ENCODE measurements at places on chromosomes 2 and 18.

GRCh38 chr2:85887566-85888019, 1.2 kb downstream of the ST3GAL5 start:
- no peak for DNase-seq

- no peak for DNase-seq
Observed at GRCh38 chr2:65293376-65293775, 65.7 kb downstream of the ACTR2 start.

DNA sequence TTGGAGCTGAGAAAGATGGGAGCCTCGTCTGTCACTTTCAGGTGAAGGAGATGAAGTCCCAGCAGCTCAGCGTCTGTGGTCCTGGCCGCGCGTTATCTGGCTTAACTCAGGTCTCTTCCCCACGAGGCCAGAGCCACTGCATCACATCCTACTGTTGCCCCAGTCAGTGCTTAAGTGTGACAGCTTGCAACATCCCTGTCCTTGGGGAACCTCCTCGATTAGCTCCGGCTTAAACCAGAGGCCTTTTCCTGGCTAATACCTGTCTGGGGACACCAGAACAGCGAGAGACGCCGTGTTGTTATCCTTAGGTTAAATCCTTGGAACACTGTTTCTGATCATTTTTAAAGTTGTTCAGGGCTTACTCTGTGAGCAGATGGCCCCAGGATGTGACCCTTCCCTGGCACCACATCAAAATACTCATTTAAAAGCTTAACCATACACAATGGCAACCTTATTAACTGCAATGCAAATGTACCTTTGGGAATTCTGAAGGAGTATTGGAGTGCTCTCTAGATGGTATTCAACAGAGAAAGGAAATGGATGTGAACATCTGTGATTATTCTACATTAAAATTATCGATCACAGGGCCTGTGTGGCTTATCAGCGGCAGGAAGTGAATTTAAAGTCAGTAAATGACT, 61.2 kb upstream of the SPP2 start:
- no peak for DNase-seq

GRCh38 chr2:119049968-119050704, 108.1 kb downstream of the MARCO start:
- no peak for DNase-seq

GRCh38 chr2:64401529-64401880, 52.5 kb upstream of the LGALSL start:
- no peak for DNase-seq

- no peak for DNase-seq
Observed at GRCh38 chr2:164737612-164738081, 104.0 kb downstream of the COBLL1 start.

DNA sequence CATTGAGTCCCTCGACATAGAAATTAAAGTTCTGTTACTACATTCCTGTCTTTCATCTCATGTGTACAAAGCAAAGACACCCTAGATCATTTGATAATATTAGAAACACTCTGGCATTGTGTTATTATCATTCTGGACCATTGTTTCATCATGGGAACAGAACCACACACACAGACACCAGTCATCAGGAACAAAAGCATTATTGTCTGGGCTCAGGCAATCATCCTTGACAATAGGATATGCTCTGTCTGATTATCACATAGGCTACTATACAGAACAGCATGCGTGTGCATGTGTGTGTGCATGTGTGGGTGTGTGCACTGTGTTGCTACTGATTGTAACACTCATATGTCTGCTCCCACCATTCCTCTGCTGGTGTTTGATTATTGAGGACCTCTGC, 242.5 kb downstream of the SH3BP4 start:
- no peak for DNase-seq

DNA sequence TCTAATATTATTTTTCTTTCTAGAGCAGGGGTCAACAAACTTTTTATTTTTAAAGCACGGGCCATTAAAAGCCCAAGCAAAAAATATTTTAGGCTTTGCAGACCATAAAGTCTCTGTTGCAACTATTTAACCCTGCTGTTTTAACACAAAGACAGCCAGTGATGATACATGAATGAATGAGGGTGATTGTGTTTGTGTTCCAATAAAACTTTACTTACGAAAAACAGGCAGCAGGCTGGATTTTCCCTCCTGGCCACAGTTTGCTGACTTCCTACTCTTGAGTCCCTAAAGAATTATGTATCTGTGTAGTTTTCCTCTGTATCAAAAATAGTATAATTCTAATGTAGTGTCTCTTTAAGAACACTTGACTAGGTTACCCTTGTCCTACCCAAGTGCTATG, 402.0 kb downstream of the ADCYAP1 start:
- no peak for DNase-seq

GRCh38 chr2:5798084-5798483, 105.9 kb downstream of the SOX11 start:
- DNase-seq: no peak

DNA sequence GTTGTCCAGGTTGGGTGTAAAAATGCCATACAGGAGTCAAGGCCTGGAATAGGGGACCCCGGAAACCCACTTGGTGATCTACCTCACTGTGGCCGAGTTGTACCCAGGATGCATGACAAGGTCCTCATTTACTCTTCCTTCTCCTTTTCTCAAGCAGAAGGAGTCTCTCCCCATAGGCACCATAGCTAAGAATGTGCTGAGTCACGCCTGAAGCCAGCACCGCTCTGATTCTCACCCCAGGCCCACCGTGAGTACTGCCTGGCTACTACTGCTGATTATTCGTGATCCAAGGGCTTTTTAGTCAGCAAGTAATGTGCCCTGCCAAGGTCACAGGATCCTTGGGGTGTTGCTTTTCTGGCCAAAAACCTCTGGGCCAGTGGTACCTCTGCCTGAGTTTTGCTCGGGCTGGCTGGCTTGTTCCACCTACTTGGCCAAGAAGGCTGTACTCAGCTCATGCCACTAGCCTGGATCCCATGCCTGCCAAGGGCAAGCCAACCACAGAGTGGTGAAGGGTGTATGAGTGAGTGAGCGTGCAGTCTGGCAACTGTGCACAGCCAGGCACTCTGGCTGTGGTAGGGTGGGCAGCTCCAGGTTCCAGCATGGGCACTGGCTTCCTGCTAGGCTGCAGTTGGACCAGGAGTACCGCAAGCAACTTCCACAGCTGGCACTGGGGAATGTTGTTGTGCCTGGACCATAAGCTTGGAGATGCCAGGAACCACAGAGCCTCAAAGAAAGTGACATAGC, 650.1 kb upstream of the VRK2 start:
- DNase-seq: no peak

- no peak for DNase-seq
Observed at GRCh38 chr2:69386360-69386759, 667 bp downstream of the GFPT1 start.

DNA sequence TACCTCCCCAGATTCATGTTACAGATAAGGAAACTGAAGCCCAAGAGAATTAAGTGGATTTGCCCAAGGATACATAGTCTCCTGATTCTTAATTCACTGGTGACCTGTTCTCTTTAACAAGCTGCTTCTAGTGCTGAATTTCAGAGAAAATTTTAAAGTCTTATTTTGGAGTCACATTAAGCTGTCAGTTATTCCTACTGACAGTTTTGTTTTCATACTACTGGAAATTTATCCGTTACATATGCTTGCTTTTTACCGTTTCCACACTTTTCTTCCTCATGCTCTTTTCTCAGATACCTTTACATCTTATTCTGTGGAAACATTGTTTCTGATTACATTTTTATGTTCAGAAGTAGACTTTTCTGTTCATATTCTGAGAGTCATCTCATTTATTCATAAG, 1.3 kb downstream of the MOB4 start:
- DNase-seq: no peak

DNA sequence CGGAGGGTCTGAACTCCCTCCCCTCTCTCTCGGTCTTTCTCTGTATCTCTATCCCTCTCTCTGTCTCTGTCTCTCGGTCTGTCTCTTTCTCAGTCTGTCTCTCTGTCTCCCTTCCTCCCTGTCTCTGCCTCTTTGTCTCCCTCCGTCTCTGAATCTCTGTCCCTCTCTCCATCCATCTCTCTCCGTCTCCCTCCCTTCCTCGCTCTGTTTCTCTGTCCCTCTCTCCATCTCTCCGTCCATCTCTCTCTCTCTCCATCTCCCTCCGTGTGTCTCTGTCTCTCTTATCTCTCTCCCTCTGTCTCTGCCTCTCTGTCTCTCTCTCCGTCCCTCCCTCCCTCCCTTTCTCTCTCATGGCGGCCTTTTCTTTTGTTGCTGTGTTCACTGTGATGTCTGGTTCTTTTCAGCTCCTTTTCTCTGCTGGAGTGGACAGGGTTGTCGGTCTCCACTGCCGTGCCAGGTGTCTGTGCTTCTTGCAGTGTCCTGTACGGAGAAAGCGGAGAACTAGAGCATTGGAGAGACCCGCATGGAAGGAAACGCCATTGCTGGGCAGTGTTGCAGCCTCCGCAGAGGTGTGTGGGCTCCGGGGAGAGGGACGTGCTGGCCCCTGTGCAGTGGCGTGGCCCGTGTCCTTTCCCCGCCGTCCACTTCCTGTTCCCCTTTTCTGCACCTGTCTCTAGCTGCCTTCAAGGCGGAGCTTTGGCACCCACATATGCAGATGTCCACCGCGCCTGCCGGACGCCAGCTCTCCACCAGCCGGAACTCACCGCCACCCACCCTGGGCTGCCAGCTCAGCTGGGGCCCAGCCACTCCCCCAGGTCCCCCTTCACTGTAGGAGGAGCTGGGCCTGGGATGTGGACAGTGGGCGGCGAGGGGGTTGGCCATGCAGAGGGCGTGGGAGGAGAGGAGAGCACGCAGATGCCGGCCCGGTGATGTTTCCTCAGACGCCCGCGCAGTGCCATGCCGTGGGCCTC, 113.1 kb downstream of the NFATC1 start:
- DNase-seq: no peak

DNA sequence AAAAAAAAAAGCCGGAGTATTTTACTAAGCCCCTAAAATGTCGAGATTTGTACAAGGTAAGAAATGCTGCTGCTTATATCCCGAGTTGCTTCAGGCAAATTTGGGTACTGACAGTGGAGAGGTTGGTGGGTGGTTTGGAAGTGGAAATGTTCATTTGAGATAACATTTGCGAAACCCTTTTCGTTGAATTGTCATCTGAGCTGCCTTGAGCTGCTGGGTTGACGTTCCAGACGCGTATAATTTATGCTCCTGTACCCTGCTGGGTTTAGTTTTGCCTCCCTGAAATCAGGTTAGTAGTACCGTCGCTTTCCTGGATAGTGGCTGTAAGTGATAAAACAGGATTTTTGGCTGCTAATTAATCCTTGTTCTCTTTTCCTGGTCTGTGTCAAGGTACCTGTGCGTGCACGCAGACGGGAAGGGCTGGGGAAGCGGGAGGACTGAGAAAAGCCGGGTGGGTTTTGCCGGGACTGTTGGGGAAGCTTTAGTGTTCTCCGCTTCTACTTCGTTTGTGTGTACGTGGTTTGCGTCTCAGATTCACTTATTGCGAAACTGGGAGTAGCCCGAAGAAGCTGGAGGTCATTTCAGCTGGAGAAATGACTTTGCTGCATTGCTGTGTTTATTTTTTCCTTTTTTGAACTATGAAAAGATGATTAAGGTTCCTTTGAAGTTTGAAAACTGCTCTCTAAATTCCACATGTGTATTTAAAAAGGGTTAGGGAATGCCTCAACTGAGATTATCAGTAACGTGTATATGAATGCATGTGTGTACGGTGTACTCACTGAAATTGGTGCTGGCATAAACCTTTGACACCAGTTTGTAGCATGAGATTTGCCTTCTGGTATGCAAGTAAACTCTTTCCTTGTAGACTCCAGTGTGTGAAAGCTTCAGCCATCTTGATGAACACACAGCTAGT, 709 bp downstream of the UGP2 start:
- no peak for DNase-seq

GRCh38 chr2:155026651-155027174, 328.2 kb downstream of the KCNJ3 start:
- no peak for DNase-seq

DNA sequence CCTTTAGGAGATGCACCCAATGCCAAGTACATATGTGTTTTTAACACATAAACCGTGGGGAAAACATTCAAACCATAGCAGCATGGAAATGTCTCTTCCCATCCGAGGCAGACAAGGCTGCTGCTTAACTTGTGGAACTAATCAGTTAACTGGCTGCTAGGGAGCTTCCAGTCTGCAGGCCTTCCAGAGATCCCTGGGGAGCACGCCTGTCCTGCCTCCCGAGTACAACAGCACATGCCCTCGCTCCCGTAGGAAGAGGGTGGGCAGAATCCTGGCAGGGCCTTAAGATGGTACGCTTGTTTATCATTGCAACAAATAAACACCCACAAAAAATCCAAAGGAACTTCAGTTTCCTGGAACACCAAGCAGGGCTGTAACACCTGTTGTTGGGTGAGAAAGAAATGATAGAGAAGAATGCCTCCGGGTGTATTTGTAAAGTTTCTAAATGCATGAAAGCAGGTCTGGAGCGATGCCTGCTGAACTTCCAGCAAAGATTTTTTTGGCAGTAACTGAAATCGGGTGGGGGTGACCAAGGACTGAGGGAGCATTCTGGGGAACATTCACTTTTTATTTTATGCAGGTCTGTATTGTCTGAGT, 56.2 kb downstream of the EDAR start:
- no peak for DNase-seq

DNA sequence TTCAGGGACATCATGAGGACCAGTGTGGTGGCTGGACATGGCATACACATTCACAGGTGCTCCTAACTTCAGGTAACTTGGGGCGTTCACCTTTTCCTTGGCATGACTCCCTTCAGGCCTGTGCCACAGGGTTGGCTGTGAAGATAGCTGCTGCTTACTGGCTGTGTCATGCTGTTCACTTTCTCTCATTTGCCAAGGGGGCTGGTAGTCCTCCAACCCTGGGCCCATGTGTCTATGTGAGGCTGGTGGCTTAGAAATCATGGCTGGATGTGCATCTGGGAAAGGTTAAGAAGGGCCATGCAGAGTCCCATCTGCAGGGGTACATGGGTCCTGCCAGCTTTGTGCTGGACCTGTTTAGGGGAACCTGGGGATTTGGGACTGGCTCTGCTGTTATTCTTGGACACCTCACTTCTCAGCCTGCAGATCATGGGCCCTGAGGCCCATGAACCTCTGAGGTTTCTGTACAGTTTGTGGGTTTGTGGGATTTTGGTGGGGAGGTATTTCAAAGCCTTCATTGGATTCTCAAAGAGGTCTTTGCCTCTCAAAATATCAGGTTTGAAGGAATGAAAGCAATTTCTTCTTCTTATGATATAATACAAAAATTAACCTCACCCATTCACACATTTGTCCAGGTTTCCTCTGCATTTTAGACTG, 62.9 kb downstream of the FHOD3 start:
- no peak for DNase-seq

DNA sequence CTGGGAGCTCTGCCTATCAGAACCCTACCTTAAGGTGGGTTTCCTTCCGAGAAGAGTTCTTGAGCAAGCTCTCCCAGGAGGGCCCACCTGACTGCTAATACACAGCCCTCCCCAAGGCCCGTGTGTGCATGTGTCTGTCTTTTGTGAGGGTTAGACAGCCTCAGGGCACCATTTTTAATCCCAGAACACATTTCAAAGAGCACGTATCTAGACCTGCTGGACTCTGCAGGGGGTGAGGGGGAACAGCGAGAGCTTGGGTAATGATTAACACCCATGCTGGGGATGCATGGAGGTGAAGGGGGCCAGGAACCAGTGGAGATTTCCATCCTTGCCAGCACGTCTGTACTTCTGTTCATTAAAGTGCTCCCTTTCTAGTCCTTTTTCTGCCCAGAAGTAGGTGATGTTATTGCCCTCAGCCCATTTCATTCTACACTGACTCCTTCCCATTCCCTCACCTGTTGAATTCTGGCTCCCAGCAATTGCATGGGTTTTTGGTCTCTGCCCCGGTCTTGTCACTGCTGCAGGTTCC, 6.5 kb downstream of the TMEM37 start:
- no peak for DNase-seq
